Mammary epithelial cell (primary cell): ENCODE measurements at places on chromosomes 3 and 15. TPM values are rescaled to one million over a fixed set of nuclear protein-coding genes. Genes with fewer than 3 reads are reported as not detected.
A peak's percentile ranks its signal among the peaks of the same experiment; 100 is the strongest.

The NDN gene
- polyA plus RNA-seq, result 0.06 TPM

The SPTSSB gene
- 0.44 TPM for polyA plus RNA-seq

DNA sequence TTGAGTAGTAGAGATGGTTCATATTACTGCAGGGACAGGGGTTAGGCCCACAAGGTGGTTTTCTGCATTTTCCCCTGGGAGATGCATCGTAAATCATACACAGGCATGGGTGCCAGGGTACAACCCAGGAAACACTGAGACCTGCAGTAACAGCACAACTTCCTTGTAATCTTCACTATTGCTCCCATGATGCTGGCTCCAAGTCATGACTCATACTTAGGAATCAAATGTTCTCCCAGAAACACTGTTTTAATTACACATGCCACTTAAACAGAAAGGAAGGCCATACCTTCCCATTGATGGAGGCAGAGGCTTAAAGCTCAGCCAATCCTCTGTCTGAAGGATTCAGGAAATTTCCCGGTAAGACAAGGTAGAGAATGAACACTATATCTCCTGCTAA, 106.5 kb downstream of the ERC2 start:
- DNase-seq, result no peak

The GPR27 gene
- polyA plus RNA-seq, result 0.14 TPM

DNA sequence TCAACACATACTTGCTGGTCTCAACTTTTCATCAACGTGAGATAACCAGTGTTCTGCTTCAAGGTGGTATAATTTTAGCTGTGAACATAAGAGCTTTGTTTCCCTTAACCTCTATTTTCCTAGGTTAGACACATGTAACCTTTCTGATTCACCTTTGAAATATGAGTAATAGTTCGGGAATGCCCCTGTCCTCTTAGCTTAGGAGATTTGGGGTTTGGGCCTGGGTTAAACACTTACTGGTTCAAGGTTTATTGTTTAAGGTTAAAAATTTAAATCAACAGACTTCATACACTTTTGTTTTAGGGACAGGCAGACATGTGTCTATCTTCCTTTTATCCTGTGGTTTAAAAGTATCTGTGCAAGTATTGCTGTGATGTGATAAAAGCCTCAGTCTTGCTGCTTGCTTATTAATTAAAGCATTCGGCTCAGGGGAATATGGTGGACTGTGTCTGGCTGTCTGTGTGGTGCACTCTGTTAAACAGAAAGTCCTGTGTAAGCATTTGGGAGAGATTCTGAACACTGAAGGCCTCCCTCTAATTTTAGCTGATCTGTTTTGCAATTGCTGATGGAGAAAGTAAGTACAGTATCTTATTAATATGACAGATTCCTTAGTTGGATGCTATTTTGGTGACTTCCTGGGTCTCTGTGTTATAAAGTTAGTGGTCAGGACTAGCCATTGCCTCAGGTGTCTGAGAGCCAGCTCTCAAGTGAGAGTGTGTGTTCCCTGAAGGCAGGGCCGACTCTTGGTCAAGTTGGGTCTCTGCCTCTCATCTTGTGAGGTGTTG, 81.8 kb downstream of the USP13 start:
- no peak for DNase-seq

The LRRC49 gene
- 4.3 TPM for polyA plus RNA-seq

The CCNL1 gene
- polyA plus RNA-seq, result 42.7 TPM

GRCh38 chr15:67825881-67826716, 790 bp downstream of the SKOR1 start:
- DNase-seq, result no peak

The GOLGA6L7 gene
- polyA plus RNA-seq, result not detected

- DNase-seq, result no peak
Observed at GRCh38 chr3:79314962-79315361, 452.8 kb downstream of the ROBO1 start.

DNA sequence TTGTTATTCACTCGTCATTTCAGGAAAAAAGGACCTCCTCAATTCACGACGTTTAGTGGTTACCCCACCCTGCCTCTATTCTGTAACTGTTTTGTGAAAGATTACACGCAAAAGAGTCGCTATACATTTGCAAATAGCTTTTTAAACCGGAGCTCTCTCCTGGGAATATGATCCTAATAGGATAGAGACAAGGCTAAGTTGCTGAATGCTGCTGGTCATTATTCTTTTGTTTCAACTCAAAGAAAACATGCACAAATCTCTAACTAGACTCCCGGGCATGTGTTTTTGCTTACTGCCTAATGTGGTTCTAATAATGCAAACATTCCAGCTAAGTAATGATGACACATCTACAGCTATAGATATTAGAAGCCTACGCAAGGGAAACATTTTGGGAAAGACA, 214.6 kb upstream of the MDFIC2 start:
- no peak for DNase-seq

DNA sequence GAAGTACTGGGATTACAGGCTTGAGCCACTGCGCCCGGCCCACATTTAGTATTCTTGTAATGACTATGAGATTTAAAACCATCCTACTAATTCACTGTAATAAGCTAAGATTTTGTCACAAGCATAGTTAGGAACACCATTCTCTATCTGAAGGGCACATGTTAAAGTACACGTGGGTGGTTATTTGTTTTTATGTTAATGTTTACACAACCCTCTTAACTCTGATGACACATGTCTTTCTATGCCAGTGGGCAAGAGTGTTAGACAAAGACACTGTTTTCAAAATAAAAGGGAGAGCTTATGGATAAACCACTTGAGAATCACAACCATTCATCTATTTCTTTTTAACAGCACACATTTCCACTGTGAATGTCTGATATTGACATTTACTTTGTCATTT, 537.6 kb upstream of the IL12A start:
- peak; percentile 2 for DNase-seq

DNA sequence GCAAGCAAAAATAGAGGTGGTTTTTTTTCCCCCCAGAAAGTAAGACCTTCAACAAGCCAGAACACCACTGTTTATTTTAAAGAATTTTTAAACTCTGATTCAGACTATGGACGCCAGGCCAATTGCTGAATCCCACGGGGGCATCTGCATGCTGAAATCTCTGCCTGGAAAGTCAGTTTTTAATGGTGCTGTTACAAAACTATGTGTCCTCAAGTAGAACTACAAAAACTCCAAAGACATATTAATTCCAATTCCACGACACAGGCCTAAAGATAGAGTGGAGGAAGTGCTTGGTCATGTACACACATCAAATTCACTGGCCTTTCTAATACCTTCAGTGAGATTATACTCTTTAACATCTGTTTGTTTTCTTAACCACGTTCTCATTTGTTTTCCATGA, 490.5 kb upstream of the NR2F2 start:
- DNase-seq, result no peak

The MOBP gene
- not detected for polyA plus RNA-seq

The GOLGA8T gene
- polyA plus RNA-seq, result not detected

- DNase-seq, result no peak
Observed at GRCh38 chr3:135329479-135329878, 534.4 kb downstream of the EPHB1 start.

DNA sequence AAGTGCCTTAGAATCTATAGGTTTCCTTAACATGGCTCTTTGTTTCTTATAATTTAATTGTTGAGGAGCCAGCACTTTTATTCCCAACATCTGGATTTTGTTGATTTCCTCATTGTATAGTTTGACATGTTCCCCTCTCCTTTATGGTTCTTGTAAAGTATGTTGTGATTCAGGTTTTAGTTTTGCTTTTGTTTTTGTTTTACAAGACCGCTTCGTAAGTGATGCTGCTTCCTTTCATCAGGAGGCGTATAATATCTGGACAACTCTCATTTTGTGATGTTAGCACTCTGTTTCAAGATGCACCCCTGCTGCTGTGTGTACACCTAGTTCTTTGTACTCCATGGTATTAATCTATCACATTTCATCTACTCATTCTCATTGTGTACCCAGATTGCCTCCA, 48.7 kb downstream of the SLC49A4 start:
- DNase-seq, result no peak

- peak; percentile 91 for DNase-seq
Observed at GRCh38 chr3:29718661-29719065, 437.8 kb downstream of the RBMS3 start.

GRCh38 chr3:126294211-126294808, 62.9 kb downstream of the KLF15 start:
- DNase-seq, result no peak

- no peak for DNase-seq
Observed at GRCh38 chr15:86009727-86010126, 69.9 kb upstream of the AGBL1 start.

The C3orf52 gene
- 6.7 TPM for polyA plus RNA-seq

DNA sequence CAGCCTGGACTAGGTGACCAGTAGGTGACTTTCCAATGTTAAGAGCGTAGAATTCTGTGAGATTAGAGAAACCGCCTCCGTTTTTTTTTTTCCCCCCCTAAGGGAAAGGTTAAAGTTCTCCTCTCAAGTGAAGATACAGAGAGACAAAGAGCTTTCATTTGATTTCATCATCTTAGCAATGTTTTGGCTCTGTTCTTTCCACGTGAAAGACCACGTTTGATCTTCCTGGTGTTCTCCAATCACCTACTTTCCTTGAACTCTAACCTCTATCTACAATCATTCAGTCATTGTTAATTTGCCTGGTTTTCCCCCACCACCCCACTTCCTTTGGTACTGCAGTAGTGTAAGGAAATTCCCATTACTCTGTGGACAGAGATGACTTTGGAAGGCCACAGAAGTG, 36.9 kb upstream of the CLRN1 start:
- DNase-seq, result no peak

DNA sequence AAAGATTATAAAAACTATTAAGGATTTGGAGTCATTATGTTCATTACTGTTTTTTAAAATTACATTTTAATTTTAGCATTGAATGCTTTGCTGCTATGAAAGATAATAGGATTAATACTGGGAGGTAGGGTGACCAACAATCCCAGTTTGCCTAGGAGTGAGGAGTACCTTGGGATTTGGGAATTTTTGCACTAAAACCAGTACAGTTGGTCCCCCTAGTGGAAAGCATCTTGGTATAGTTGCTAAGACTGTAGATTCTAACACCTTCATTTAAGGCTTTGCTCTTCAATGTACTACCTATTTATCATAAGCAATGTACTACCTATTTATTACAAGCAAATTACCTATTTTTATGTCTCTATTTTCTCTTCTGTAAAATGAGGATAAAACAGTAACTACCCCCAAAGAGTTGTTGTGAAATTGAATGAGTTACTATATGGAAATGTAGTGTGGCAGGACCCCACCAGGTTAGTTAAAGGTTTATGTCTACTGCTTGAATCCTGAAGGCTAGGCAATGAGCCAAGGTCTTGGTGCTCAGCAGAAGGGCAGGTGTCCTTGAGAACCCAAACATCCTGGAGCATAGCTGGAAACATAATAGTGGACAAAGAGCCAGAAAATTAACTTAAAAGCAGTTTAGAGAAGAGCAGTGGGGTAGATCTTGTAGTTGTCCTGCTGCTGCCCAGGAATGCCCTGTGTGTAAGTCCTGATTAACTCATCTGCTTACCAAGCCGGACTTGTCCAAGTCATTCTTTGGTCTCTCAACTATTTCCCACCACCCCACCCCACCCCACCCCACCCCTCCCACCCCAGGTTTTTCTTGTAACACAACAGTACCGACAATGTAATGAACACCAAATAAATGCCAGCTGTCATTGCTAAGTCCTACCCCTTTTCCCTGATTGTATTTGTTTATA, 49.2 kb upstream of the NMD3 start:
- DNase-seq, result peak; percentile 4

- DNase-seq, result peak; percentile 87
Observed at GRCh38 chr3:195863121-195864061, 45.0 kb downstream of the TNK2 start.

- peak; percentile 47 for DNase-seq
Observed at GRCh38 chr15:37098468-37099318, 1.7 kb downstream of the MEIS2 start.

The AADACL2 gene
- not detected for polyA plus RNA-seq

- no peak for DNase-seq
Observed at GRCh38 chr15:65695081-65695480, 73.3 kb downstream of the SLC24A1 start.

- DNase-seq, result no peak
Observed at GRCh38 chr3:129934234-129935123, 40.0 kb upstream of the TRH start.

- DNase-seq, result no peak
Observed at GRCh38 chr15:57685306-57686095, 21.0 kb upstream of the POLR2M start.

The GOLGA8G gene
- polyA plus RNA-seq, result not detected

- DNase-seq, result peak; percentile 77
Observed at GRCh38 chr15:45449916-45450867, 71.8 kb upstream of the GATM start.

- DNase-seq, result peak; percentile 15
Observed at GRCh38 chr3:29889215-29889614, 608.3 kb downstream of the RBMS3 start.

DNA sequence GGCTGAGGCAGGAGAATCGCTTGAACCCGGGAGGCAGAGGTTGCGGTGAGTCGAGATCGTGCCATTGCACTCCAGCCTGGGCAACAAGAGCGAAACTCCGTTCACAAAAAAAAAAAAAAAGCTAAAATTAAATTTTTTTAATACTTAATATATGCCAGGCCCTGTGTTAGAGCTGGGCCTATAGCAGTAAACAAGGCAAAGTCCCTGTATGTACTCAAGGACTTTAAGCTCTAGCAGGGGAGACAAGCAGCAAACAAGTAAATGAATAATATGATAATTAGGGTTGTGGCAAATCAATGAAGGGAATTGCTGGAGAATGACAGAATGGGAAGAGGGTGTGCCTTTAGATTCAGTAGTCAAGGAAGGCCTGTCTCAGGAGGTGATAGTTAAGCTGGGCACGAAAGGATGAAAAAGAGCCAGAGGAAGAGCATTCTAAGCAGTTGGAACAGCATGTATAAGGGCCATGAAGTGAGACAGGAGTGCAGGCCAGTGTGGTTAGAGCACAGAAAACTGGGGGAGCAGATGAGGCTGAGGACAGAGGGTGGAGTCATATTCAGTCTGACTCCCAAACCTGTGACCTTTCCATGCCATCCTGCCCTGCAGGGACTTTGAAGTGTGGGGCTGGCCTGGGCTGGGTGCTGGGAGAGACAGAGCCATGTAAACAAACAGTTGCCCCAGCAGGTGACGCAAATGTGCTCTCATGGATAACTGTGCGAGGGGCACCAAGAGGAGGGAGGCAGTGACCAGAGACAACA, 6.6 kb upstream of the RAF1 start:
- no peak for DNase-seq

The GOLGA6L4 gene
- polyA plus RNA-seq, result 0.22 TPM

The SAMD7 gene
- polyA plus RNA-seq, result not detected

DNA sequence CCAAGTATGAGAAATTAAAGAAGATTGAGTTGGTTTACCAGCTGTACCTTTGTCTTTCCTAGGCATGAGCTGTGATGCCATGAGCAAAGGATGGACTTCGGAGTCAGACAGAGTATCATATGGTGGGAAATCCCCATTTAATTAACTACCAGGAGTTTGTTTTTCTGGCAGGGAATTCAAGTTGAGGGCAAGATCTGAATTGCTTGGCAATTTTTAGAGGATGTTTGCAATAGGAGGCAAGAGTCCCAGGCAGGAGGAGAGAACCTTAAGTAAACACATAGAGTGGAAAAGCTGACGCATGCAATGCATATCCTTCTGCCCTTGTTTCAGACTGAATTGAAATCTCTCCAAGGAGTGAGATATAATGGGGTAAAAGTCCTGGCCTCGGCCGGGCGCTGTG, 569.7 kb upstream of the MDFIC2 start:
- DNase-seq, result no peak
